ENCODE measurements at places on chromosomes 4 and X.

DNA sequence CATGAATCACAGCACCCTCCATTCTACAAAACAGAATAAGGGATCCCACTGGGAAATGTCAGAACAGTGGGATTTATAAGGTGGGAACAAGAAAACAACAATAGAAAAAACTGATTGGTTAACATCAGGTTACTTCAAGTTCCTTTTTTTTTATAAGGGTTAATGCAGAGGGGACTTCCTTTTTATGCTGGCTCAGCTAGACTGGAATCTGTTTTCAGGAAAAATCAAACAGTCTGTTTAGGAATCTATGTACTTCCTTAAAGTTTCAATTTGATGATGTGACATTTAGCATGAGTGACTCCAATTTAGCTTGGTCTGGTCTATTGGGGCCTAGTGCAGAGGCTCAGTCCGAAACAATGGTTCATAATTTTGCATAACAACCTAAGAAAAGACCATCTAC is 192.9 kb downstream of the ADGRA3 start:
- DNase-seq: no peak

GRCh38 chrX:123525123-123525725 is 207.6 kb downstream of the THOC2 start:
- DNase-seq: no peak

- DNase-seq: no peak
Observed at GRCh38 chr4:6087669-6088341, 69.6 kb upstream of the C4orf50 start.

DNA sequence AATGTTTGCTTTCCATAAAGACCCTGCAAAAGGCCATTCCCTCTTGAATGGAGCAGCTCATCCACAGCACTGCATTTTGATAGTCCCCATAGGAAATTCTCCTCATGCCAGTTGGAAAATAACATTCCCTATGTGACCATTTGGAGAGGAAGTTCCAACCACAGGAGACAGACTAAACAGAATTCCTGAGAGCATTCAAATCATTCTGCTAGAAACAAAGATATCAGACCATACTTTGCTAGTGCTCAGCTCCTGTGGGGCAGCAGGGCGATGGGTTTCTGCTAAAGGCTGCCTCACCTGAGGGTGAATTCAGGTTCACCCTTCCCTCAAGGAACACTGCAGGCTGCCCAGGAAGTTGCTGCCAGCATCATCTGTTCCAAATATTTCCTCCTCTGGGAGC is 58.8 kb downstream of the LNX1 start:
- no peak for DNase-seq

DNA sequence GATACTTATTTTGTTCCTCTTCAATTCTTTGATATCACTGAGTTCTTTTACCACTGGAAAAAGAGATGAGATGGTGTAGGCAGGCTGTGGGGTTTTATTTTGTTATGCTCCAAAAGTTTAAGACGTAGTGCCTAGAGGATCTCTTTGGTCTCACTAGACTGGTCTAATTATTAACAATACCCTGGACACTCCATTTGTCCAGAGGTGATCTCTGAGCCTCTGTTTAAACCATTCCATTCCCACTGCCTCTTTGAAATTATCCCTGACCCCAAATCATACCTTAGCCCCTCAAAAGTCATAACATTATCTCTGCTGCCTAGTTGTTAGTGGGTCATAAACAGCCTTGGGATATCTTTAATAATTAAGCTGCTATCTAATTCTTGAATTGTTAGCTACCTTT is 24.2 kb downstream of the SMPX start:
- no peak for DNase-seq

DNA sequence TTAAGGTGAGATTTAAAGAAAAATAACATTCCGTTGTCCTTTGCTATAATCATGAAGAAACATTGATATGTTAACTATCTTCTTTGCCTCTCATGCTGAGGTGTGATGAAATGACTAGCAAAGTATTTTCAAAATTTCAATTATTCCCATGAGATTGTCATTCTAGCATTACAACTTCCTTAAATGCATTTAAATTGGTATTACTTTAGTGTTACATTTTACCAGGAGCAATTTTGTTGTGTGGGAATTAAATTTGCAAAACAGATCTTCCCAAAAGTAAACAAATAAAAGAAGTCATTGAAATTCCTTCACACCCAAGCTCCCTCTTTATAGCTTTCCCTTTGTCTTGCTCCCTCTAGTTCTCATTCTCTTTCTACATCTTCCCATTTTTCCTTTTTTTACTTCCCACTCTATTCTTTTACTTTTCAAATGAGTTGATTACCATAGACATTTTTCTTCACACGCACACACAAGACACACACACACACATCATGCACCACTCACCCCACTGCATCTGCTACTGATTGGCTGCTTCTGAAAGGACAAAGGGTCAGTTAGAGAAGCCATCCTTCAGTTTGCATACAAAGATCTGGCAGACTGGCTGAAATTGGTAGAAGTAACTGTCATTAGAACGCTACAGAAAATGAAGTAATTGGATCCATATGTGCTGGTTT is 10.0 kb upstream of the APELA start:
- no peak for DNase-seq
